ENCODE measurements at places on chromosomes 1 and 21.
A peak's percentile ranks its signal among the peaks of the same experiment; 100 is the strongest.

DNA sequence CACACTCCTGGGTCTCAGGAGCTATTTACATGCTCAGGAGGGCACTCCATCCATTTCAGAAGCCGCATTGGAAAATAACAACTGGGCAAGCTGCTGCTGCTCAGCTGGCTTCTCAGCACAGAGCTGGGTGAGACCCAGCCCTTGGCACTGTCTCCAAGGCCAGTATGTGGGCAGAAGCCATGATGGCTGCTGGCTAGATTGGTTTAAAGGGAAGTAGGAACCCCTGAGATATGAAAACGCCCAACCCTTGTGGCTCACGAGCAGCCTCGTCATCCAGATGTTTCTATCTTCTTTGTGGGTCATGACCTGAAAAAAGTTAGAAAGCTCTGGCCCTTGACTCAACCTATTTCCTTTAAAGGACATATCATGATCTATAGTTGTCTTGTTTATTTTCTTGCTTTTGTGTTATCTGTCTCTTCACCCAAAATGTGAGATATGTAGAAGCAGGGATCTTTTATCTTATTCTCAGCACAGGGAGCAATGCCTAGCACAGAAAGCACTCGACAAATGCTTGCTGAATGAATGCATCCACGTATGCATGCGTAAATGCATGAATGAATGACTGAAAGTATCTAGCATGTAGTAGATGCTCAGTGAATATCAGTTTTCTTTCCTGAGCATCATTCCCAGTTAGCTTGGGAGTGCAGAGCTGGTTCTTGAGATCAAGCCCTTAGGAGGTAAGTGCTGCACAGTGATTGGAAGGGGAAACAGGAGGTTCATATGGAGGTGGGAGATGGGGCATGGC, 11.6 kb downstream of the MYBPH start:
- no peak for DNase-seq

- no peak for DNase-seq
Measured at GRCh38 chr1:96072021-96072420, 649.6 kb upstream of the PTBP2 start.

DNA sequence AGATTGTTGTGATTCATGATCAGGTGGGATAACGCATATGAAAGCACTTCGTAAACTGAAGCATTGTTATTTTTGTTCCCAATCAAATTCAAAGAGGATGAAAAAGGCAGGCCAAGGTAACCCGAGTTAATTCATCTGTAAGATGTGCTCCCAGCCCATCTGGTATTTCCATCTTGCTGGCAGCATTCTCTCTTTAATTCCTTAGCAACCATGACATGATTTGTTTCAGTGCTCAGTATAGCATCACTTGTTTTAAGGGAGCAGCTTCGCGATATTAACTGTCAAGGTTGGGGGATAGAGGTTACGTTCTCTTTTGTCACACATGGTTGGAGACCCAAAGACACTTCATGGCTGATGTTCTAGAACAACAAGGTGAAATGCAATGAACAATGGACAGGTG, 6.4 kb downstream of the TSPAN2 start:
- DNase-seq = no peak

DNA sequence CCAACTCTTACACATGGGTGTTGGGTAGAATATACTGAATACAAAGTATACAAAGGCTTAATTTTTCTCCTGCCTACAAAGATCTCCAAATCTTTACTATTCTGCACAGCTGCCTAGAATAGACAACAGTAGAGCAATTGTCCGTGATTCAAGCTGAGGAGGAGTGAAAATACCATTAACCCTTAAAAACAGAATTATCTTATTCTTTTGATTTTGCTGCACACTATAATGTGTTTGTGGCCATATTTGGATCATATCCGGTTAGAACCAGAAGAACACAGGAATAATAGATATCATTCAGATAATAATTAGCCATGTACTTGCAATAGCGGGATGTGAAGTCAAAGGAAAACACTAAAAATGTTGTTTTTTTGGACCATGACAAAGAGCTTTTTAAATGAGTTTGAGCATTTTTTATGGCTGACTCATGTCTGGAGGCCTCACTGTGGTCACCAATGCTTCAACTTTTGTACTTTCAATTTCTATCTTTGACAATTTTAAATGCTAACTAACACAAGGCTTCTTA, 197.6 kb upstream of the FOXD3 start:
- no peak for DNase-seq

GRCh38 chr1:71843012-71843411, 439.3 kb downstream of the NEGR1 start:
- no peak for DNase-seq

- DNase-seq = no peak
Measured at GRCh38 chr1:50346621-50347020, 76.6 kb downstream of the DMRTA2 start.

- no peak for DNase-seq
Measured at GRCh38 chr1:36085126-36085525, 1.2 kb downstream of the TEKT2 start.

DNA sequence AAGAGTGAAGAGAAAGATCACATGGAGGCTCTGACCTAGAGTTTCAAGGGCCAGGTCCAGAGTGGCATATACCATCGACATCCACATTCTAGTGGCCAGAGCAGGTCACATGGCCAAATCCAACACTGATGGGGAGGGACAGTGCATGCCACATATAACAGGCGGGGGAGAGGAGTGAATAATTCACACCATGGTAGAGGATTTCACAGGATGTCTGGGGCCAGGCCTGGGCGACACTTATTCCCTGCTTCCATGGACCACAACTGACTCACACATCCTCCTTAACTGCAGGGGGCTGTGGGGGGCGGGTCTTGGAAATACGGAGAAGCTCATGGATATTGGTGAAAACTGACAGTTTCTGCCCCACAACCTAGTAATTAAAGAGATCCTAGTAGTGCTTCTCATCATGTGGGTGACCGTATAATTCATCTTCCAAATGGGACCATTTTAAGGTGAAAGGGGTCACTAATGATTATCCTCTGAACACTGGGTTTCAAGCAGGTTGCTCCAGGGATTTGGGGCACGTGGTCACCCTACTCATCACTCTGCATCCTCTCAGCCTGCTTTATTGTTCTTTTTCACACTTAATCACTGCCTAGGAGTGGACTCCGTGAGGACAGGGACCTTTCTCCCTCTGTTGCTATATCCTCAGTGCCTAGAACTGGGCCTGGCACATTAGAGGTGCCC, 44.0 kb downstream of the IGSF21 start:
- no peak for DNase-seq

DNA sequence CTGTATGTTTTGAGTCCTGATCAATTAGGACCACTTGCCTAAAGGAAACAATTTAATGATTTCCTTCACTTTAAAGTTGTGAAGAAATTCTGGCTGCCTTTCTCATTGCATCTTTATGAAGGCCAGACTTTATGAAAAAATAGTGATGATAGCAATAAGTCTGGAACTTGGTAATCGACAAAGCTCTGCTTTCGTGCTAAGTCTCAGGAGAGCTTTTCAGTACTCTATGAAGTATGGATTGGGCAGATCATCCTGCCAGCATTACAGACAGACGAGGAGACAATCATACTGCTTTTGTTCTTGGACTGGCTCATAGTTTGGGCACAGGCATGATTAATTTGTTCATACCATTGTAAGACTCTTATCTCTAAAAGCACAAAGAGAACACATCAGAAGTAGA, 45.5 kb upstream of the KCNJ15 start:
- DNase-seq = no peak

- DNase-seq = peak; percentile 27
Measured at GRCh38 chr1:9721606-9722377, 70.3 kb downstream of the PIK3CD start.

GRCh38 chr1:22341791-22342605, 109.7 kb upstream of the ZBTB40 start:
- no peak for DNase-seq

- DNase-seq = no peak
Measured at GRCh38 chr21:46394595-46395104, 64.0 kb upstream of the DIP2A start.

GRCh38 chr21:28235169-28235895, 757.3 kb downstream of the LTN1 start:
- no peak for DNase-seq

DNA sequence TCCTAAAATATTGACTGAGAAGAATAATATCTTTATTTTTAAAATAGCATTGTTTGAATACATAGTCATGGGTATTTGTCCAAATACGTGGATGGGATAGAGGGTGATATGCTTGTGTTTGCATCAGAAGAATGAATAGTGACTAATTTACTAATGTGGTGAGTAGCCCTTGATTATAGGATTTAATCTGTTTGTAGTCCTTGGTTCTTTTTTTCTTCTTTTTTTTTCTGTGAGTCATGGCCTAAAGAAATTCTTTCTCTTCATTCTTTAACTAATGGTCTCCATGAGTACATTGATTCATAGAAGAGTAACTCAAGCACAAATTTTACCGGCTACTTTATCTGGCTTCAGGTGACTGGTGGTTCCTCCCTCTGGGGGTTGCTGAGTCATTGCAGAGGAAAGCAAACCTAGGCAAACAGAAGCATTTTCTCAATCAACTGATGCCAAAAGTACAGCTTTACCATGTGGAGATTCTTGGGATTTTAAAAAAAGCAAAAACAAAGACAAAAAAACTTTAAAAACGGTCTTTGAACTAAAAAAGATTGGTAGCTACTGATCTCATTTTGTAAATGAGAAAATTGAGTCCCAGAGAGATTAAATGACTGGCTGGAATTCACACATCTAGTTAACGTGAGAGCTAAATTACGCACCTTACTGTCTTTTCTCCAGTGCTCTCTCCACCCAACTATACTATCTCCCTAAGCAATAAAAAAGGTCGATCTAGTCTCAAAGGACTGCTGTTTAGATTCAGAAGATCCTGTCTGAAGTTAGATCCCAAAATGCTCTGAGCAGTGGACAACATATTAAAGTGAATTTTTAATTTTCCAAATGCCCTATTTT, 40.5 kb downstream of the AK5 start:
- peak; percentile 3 for DNase-seq

- DNase-seq = no peak
Measured at GRCh38 chr21:33810766-33811165, 104.8 kb downstream of the ATP5PO start.

- DNase-seq = no peak
Measured at GRCh38 chr1:21707086-21707840, 38.1 kb upstream of the RAP1GAP start.

GRCh38 chr21:23452384-23453083, 2154.7 kb downstream of the MRPL39 start:
- no peak for DNase-seq

GRCh38 chr1:179761296-179761695, 18.2 kb downstream of the FAM163A start:
- DNase-seq = no peak

DNA sequence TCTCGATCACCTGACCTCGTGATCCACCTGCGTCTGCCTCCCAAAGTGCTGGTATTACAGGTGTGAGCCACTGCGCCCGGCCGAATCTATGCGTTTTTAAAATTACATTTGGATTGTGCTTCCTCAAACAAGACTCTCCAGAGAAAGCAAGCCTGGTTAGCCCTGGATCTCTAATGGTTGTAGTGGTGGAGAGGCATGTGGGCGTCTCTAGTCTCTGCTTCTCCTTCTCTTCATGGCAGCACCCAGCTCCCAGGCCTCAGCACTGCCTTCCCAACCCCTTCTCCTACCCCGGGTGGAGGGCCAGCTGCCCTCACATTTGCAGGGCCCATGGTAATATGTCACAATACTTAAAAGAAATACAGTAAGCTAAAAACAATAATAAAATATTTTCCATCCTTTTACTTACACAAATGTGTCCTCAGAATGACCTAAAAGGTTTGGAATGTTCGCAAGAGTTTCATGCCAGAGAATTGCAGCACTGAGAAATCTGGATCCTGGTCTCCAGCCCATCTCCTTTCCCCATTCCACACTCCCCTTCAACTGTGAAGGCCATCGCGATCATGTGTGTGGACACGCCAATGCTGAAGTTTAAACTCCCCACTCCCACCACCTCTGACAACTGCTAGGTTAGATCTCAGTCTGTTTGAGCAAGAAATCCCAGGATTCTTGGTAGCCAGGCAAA, 7.0 kb downstream of the OR14I1 start:
- DNase-seq = peak; percentile 2

DNA sequence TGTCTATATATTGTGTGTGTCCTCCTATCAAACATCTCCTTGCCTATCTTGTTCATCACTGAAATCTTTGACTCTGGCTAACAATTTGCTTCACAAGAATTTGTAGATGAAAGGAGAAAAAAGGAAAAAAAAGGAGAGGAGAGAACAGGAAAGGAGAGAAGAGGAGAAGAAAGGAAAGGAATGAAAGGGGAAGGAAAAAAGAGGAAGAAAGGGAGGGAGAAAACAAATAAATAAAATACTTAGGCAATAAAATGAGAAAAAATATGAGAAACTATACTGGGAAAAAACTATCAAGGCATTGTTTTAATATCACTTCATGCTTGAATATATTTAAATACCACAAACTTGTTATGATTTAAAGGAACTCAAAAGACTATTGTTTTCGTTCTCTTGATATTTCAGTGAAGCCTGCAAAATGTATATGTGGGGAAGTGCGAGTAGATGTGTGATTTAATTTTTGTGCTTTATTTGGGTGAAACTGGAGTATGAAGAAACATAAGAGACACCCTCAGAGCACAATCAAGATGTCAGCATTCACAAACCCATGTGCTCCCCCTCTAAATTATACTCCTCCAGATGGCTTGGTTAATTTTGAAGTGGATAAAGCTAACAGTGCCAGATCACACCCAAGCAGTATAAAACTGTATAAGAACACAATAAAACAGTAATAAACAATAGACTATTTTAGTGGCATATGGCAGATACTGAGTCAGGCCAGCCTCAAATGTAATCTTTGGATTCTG, 205.7 kb upstream of the SAMSN1 start:
- no peak for DNase-seq

- DNase-seq = no peak
Measured at GRCh38 chr1:34415140-34415539, 238.4 kb downstream of the C1orf94 start.

GRCh38 chr1:87682565-87682964, 353.9 kb downstream of the LMO4 start:
- no peak for DNase-seq

- DNase-seq = peak; percentile 3
Measured at GRCh38 chr1:75423616-75424015, 187.3 kb downstream of the SLC44A5 start.

GRCh38 chr1:20355828-20356735, 65.4 kb downstream of the VWA5B1 start:
- DNase-seq = peak; percentile 87

GRCh38 chr1:11860587-11860986, 1.8 kb upstream of the NPPB start:
- DNase-seq = no peak

- DNase-seq = peak; percentile 34
Measured at GRCh38 chr1:41282679-41283317, 40.7 kb upstream of the SCMH1 start.

GRCh38 chr1:71944006-71944405, 338.3 kb downstream of the NEGR1 start:
- no peak for DNase-seq

GRCh38 chr1:227268943-227269342, 49.3 kb downstream of the CDC42BPA start:
- DNase-seq = peak; percentile 9

DNA sequence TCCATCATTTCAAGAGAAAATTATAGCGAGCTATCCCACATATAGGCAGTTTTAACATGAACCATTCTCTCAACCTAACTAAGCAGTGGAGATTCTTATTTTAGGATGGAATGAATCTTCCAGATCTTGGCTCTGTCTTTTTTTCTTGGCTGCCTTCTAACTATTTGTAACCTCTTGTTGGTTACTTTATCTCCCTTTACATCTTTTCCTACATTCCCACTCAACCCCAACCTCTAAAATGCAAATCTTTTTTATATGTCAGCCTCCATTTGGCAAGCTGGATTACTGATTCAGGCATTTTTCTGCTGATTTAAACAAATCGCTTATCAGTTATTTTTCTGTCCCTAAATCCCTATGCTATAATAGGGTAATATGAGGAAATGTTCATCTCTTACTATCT, 46.9 kb upstream of the LHX8 start:
- no peak for DNase-seq

- DNase-seq = no peak
Measured at GRCh38 chr1:156598731-156599432, 2.4 kb downstream of the GPATCH4 start.

All from epithelial cell of esophagus (primary cell).